T-helper 17 cell (primary cell): ENCODE measurements at places on chromosomes 4 and X.
A peak's percentile ranks its signal among the peaks of the same experiment; 100 is the strongest.

- H3K27ac ChIP-seq, result no peak overlapping the region
- H3K4me1 ChIP-seq, result no peaks in the 10 kb centered on the region
- H3K36me3 ChIP-seq, result no peaks in the 10 kb centered on the region
- no peaks in the 10 kb centered on the region for H3K27me3 ChIP-seq
Measured at GRCh38 chrX:27968878-27969277, 12.4 kb downstream of the DCAF8L1 start.

- H3K4me3 ChIP-seq, result no peak overlapping the region
- no peaks in the 10 kb centered on the region for H3K27me3 ChIP-seq
- DNase-seq, result no peak
- peaks cover 6% of the 10 kb centered on the region for H3K36me3 ChIP-seq
- peak overlapping the region; percentile 67 for H3K27ac ChIP-seq
Measured at GRCh38 chrX:63758011-63758410, 27.0 kb downstream of the ARHGEF9 start.

GRCh38 chr4:1609901-1610790, 74.0 kb downstream of the FAM53A start:
- no peaks in the 10 kb centered on the region for H3K36me3 ChIP-seq
- peaks cover 3% of the 10 kb centered on the region for H3K4me1 ChIP-seq
- H3K4me3 ChIP-seq, result no peak overlapping the region

GRCh38 chr4:20724915-20725314, 24.7 kb downstream of the PACRGL start:
- H3K27me3 ChIP-seq, result no peaks in the 10 kb centered on the region

DNA sequence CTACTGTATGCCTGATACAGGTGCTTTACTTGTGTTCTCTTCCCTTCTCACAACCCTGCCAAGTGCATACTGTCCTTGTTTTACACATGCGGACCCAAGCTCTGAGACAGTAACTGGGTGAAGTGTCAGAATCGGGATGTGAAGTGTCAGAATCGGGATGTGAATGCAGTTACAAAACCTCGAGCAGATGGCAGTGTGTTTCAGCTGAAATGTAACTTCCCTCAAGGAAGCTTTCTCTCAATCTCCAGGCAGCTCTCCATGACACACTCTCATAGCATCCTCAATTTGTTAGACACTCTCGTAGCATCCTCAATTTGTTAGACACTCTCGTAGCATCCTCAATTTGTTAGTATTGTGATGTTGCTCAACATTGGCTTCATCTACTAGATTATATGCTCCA, 1.1 kb upstream of the HPSE start:
- peak overlapping the region; percentile 82 for H3K27ac ChIP-seq
- peaks cover 4% of the 10 kb centered on the region for H3K27me3 ChIP-seq
- peaks cover 23% of the 10 kb centered on the region for H3K4me1 ChIP-seq
- DNase-seq, result no peak
- H3K4me3 ChIP-seq, result peak overlapping the region; percentile 95
- peaks cover 4% of the 10 kb centered on the region for H3K36me3 ChIP-seq

DNA sequence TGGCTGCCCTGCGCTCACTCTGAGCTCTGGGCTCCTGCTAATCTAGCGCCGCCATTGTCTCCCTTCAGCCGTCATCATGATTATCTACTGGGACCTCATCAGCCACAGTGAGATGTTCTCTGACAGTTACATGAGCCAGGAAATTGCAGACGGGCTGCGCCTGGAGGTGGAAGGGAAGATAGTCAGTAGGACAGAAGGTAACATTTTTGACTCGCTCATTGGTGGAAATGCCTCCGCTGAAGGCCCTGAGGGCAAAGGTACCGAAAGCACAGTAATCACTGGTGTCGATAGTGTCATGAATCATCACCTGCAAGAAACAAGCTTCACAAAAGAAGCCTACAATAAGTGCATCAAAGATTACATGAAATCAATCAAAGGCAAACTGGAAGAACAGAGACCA, 21.8 kb upstream of the PIN4 start:
- DNase-seq, result no peak
- H3K4me3 ChIP-seq, result no peak overlapping the region

- H3K36me3 ChIP-seq, result no peaks in the 10 kb centered on the region
- no peak overlapping the region for H3K4me3 ChIP-seq
- no peaks in the 10 kb centered on the region for H3K27me3 ChIP-seq
- no peak overlapping the region for H3K27ac ChIP-seq
Measured at GRCh38 chrX:10526451-10526850, 93.9 kb downstream of the MID1 start.

- no peak overlapping the region for H3K4me3 ChIP-seq
- peaks cover 3% of the 10 kb centered on the region for H3K4me1 ChIP-seq
- peaks cover 4% of the 10 kb centered on the region for H3K27me3 ChIP-seq
- no peak overlapping the region for H3K27ac ChIP-seq
Measured at GRCh38 chr4:71564775-71565174, 219.1 kb downstream of the GC start.

DNA sequence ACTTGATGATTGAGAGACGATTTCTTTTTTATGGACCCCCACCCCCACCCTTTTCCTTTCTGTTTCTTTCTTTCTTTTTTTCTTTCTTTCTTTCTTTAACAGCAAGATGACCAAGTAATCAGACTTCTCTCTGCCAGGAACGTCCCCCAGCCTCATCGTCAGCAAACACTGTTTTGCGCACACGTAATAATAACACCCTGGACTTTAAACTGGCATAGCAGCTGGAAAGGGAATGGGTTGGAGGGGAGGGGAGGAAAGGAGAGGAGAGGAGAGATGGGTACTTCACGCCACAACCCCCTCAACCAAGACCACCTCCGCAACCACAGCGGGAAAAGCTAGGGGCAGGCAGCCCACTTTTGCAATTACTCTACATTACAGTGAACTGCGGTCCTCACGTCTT, 1.1 kb downstream of the GABRA2 start:
- no peak for DNase-seq
- peak overlapping the region; percentile 33 for H3K4me3 ChIP-seq
- H3K4me1 ChIP-seq, result peaks cover 2% of the 10 kb centered on the region
- H3K27me3 ChIP-seq, result peaks cover 23% of the 10 kb centered on the region

DNA sequence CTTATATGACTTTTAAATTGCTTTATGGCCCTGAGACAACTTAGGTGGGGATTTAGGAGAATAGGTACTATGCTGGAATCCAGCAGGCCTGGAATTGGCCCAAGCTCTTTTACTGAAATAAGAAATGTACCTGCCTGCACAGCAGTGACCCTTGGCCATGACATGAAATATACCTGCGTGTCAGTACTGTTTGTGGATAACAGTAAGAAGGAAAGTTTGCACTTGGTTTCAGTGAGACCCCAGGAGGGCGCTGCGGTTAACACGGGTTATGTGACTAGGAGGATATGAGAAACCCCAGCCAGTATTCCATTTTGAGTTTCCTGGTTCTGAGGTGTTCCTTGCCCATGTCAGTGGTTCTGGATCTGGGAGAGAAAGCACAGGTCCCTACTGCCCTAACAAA, 5.3 kb downstream of the MTM1 start:
- H3K4me3 ChIP-seq, result peak overlapping the region; percentile 82
- DNase-seq, result no peak
- no peaks in the 10 kb centered on the region for H3K27me3 ChIP-seq
- peak overlapping the region; percentile 94 for H3K27ac ChIP-seq

DNA sequence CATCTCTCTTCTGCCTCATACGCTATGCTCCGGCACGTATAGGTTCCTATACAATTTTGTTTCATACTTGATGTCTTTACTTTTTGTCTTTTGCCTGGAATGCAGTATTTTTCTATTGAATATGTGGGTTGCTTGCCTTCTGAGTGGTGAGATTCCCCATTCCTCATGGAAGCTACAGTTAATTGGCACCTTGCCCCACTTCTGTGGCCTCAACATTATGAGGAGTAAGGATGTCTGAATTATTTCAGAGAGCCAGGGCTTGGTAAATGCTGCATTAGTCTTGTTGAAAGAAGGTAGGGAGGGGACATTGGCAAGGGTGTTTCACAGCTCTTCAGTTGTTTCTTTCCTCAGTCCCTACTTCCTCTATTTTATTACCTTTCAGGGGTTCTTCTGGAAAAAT, 23.0 kb downstream of the CDKL5 start:
- H3K4me3 ChIP-seq, result no peak overlapping the region
- no peaks in the 10 kb centered on the region for H3K27me3 ChIP-seq
- H3K36me3 ChIP-seq, result peaks cover 4% of the 10 kb centered on the region
- no peak for DNase-seq

- no peak overlapping the region for H3K4me3 ChIP-seq
- no peaks in the 10 kb centered on the region for H3K27me3 ChIP-seq
- no peaks in the 10 kb centered on the region for H3K36me3 ChIP-seq
Measured at GRCh38 chrX:31353095-31353494, 281.3 kb upstream of the FTHL17 start.

- DNase-seq, result no peak
- H3K36me3 ChIP-seq, result peaks cover 3% of the 10 kb centered on the region
- H3K4me1 ChIP-seq, result no peaks in the 10 kb centered on the region
- no peak overlapping the region for H3K4me3 ChIP-seq
Measured at GRCh38 chr4:89586864-89587263, 250.1 kb downstream of the SNCA start.

- H3K4me1 ChIP-seq, result peaks cover 4% of the 10 kb centered on the region
- no peaks in the 10 kb centered on the region for H3K36me3 ChIP-seq
- H3K27me3 ChIP-seq, result no peaks in the 10 kb centered on the region
- H3K4me3 ChIP-seq, result peak overlapping the region; percentile 90
Measured at GRCh38 chrX:40154853-40155588, 57.3 kb upstream of the BCOR start.

GRCh38 chr4:83389756-83390505, 55.3 kb upstream of the HPSE start:
- H3K27ac ChIP-seq, result peak overlapping the region; percentile 53
- H3K36me3 ChIP-seq, result no peaks in the 10 kb centered on the region
- peaks cover 6% of the 10 kb centered on the region for H3K4me1 ChIP-seq
- no peak overlapping the region for H3K4me3 ChIP-seq
- no peak for DNase-seq

GRCh38 chr4:40486534-40486933, 143.1 kb downstream of the RBM47 start:
- H3K27me3 ChIP-seq, result peaks cover 22% of the 10 kb centered on the region
- H3K4me1 ChIP-seq, result peaks cover 2% of the 10 kb centered on the region
- DNase-seq, result no peak
- no peak overlapping the region for H3K4me3 ChIP-seq
- H3K27ac ChIP-seq, result no peak overlapping the region

DNA sequence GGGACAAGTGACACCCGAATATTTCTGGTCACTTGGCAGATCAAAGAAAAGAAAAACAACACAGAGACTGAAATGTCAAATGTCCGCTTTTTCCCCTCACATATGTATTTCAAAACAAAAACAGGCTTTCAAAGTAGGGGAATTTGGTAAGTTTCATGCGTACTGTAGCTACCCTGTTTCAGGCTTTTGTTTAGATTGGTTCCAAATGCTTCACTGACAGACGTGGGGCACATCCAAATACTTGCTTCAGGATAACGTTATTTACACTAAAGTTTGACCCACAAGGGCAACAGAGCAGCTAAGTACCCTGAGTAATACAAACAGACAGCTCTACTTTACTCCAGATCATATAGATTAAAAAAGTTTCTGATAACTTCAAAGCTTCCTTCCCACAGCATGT, 804.5 kb upstream of the POU3F4 start:
- DNase-seq, result no peak
- no peak overlapping the region for H3K4me3 ChIP-seq
- H3K4me1 ChIP-seq, result no peaks in the 10 kb centered on the region
- no peaks in the 10 kb centered on the region for H3K36me3 ChIP-seq

DNA sequence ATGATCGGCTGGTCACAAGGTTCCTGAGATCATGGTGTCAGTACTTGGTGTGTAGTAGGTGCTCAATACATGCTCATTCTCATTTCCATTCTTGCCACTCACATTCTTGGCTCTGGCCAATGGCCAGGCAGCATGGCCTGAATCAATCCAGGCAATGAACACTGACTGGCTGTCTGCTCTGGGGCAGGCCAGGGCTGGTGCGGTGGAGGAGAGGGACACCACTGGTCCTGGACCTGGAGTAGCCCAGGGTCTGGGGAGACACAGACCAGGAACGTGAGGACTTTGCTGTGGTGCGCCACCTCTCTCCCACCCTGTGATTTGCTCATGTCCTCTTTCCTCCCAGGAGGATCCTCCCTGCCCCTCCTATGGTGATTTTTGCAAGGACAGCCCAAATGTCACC, 119.4 kb downstream of the PSAPL1 start:
- H3K27ac ChIP-seq, result no peak overlapping the region
- peaks cover 24% of the 10 kb centered on the region for H3K27me3 ChIP-seq
- H3K4me3 ChIP-seq, result no peak overlapping the region
- DNase-seq, result no peak
- no peaks in the 10 kb centered on the region for H3K4me1 ChIP-seq

- DNase-seq, result no peak
- no peaks in the 10 kb centered on the region for H3K36me3 ChIP-seq
- H3K4me3 ChIP-seq, result no peak overlapping the region
- H3K27me3 ChIP-seq, result peaks cover 45% of the 10 kb centered on the region
- H3K4me1 ChIP-seq, result peaks cover 2% of the 10 kb centered on the region
- no peak overlapping the region for H3K27ac ChIP-seq
Measured at GRCh38 chr4:129342819-129343408, 247.0 kb downstream of the C4orf33 start.

- H3K4me1 ChIP-seq, result peaks cover 15% of the 10 kb centered on the region
- DNase-seq, result no peak
- H3K36me3 ChIP-seq, result no peaks in the 10 kb centered on the region
- no peak overlapping the region for H3K27ac ChIP-seq
Measured at GRCh38 chr4:40438384-40439026, 103.4 kb downstream of the CHRNA9 start.

GRCh38 chr4:168409089-168409801, 71.0 kb downstream of the DDX60L start:
- peaks cover 14% of the 10 kb centered on the region for H3K36me3 ChIP-seq
- H3K27me3 ChIP-seq, result no peaks in the 10 kb centered on the region
- peaks cover 8% of the 10 kb centered on the region for H3K4me1 ChIP-seq
- no peak overlapping the region for H3K27ac ChIP-seq
- no peak overlapping the region for H3K4me3 ChIP-seq

DNA sequence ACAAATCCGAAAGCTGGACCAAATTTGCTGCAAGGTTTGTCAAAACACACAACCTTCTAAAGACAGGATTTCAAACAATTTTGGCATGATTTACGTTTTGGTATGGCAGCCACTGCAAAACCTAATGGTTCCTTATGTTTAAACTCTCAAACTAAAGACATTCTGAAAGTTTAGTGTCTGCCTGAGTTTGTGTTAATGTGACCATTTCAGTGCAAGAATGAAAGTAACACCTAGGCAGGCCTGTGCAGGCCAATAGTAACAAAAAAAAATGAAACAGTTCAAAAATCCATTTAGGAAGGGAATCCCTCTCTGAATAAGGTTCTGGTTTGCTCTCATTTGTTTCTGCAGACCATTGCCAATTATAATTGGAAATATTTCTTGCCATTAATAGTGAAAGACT, 1.9 kb upstream of the LDB2 start:
- no peak overlapping the region for H3K4me3 ChIP-seq
- no peaks in the 10 kb centered on the region for H3K4me1 ChIP-seq
- no peak overlapping the region for H3K27ac ChIP-seq
- no peak for DNase-seq
- H3K36me3 ChIP-seq, result no peaks in the 10 kb centered on the region

DNA sequence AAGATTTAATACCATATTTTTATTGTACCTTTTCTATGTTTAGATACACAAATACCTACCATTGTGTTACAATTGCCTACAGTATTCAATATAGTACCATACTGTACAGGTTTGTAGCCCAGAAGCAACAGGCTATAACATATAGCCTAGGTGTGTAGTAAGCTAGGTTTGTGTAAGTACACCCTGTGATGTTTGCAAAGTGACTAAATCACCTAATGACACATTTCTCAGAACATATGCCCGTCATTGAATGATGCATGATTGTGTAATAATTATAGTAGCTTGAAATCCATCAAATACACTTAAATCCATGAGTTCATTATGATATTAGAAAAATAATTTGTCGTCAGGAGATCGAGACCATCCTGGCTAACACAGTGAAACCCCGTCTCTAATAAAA, 30.8 kb downstream of the GAB3 start:
- H3K4me3 ChIP-seq, result no peak overlapping the region
- H3K27ac ChIP-seq, result peak overlapping the region; percentile 96
- no peaks in the 10 kb centered on the region for H3K27me3 ChIP-seq
- no peak for DNase-seq
